ENCODE measurements at places on chromosomes 4 and X. TPM values are rescaled to one million over a fixed set of nuclear protein-coding genes. Genes with fewer than 3 reads are reported as not detected.

- peak; percentile 95 for ATAC-seq
Measured at GRCh38 chrX:124028182-124028581, 66.7 kb downstream of the STAG2 start.

DNA sequence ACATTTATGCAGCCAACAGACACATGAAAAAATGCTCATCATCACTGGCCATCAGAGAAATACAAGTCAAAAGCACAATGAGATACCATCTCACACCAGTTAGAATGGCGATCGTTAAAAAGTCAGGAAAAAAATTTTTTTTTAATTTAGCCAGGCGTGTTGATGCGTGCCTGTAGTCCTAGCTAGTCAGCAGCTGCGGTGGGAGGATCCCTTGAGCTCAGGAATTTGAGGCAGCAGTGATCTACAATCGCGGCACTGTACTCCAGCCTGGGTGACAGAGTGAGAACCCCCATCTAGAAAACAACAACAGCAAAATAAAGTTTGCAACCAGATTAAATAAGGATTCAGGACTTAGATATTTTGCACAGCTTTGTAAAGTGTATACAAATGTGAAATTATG is 65.7 kb upstream of the ALG13 start:
- no peak for ATAC-seq

DNA sequence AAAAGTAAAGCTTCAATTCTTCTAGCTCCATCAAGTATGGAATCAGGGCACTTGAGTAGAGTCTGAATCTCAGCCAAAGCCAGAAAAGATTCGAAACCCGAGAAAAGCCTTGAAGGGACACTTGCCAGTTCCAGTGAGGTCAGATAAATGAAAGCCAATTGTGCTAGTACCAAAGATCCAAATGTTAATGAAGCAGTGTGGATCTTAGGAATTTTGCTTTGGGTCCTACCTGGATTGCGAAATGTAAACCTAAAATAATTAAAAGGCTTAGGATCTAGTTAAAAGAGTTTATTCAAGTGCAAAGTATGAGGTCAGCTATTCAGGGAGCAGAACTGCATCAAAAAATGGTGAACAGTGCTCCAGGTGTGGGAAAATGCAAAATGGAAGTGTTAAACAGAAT is 552.6 kb downstream of the NAP1L3 start:
- no peak for ATAC-seq

DNA sequence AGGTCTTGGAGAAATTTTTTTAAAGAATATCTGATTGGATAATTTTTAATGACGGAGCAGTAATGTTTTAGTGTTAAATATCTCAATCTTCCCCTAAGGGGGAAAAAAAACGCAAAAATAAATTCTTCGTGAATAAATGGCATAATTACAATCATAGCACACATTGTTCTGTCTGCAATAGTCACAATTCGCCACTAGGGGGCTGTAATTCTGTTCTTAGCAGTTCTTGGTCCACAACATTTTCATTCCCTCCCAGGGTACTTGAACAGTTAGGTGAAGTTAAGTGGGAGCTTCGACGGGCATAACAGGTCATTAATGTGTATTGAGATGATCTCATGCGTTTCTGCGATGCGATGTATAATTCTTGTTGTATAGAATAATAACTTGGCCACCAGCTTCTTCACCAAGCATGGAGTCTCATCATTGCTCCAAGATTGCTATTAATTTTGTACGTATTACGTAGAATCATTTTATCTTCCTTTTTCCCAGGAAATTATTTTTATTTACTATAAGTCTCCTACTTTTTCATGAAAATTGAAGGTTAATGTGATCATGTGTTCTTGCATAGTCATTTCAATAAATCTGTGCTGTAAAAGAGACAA is 27.2 kb downstream of the HTR2C start:
- no peak for ATAC-seq

Gene CXCL11
- not detected for total RNA-seq

Gene SFRP2
- 0.21 TPM for total RNA-seq

Gene SLC7A11
- 2.4 TPM for total RNA-seq

Gene HTRA3
- 2.1 TPM for total RNA-seq

Data from motor neuron (in vitro differentiated cells).